ENCODE measurements at places on chromosomes 4 and X. TPM values are rescaled to one million over a fixed set of nuclear protein-coding genes. Genes with fewer than 3 reads are reported as not detected.

DNA sequence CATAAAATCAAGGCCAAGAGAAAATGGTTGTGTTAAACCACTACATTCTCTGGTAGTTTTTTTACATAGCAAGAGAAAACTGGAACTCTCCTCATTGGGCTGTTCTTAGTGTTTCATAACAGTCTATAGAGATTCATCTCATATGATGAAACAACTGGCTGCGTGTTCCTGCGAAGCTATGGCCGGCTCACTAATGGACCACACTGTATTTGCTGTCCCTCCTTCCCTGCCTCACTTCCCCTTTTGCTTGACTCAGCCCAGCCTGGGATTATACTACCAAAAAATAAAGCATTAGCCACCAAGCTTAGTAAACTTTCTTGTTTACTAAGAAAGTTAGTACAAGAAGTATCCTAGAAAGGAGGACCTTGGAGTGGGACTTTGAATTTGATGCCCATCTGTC lies 31.6 kb upstream of the LSM6 start:
- no peak for DNase-seq

DNA sequence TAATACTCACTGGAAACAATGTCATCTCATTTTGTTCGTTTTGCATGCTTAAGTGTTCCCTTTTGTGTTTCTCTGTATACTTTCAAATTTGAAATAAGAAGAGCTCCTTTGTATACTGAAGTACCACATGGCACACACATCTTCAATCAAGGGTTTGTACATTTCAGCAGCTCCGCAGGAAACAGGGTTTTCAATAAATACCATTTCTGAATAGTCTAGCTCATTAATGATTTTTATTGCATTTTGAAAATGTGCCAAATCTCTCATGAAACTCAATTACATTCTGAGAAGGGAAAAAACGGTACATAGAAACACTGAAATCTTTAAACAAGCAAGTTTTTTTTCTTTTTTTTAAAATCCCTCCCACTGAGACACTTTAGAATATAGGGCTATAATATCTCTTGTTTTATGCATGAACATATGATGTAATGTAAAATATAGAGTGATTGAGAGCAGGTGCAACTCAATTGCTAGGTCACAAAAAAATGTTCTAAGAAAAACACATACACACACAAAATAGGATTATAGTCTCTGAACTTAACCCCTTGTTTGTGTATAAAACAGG lies 914.2 kb upstream of the PCDH7 start:
- DNase-seq: no peak

DNA sequence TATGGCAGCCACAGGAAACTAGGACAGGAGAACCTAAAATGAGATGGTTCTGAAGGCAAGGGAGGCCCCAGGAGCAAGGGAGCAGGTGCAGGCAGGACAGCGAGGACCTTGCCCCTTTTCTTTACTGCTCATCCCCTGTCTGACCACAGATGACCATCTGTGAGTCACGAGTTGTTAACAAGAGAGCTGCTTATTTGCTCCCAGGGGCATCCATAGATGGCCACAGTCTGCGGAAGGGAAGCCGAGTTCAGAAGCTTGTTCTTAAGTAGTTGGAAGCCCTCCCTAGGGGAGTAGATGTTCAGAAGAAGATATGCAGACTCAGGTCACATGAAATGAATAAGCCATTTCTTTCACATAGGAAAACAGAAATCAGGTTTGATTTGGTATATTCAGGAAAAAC lies 69.4 kb downstream of the EVC2 start:
- DNase-seq: no peak

GRCh38 chrX:18039023-18039422 lies 177.9 kb upstream of the RAI2 start:
- no peak for DNase-seq

DNA sequence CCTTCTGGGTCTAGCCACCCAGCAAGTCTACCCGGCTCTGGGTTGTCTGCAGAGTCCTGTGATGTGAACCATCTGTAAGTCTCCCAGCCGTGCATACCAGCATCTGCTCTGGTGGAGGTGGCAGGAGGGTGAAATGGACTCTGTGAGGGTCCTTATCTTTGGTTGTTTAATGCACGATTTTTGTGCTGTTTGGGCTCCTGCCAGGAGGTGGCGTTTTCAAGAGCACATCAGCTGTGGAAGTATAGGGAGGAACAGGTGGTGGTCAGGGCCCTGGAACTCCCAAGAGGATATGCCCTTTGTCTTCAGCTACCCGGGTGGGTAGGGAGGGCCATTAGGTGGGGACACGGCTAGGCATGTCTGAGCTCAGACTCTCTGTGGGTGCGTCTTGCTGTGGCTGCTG lies 66.5 kb upstream of the ZFP42 start:
- no peak for DNase-seq

- peak; percentile 48 for DNase-seq
Observed at GRCh38 chr4:77015390-77015789, 60.4 kb downstream of the CCNI start.

DNA sequence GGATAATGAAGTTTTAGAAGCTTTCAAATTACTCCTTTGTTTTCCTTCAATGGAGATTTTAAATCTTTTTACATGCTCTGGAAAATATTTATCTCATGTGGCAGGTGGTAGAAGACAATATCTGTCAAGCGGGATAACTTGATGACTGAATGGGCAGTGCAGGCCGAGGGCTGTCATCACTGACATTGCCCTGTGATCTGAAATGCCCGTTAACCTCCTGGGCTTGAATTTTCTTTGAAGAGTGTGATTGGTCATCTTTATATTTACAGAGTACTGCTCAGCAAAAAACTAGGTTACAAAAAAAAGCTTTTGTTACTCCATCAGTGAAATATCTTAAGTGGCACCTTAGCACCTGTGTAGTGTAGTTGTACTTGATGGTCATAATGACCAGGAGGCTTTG lies 147.5 kb downstream of the GATB start:
- no peak for DNase-seq

DNA sequence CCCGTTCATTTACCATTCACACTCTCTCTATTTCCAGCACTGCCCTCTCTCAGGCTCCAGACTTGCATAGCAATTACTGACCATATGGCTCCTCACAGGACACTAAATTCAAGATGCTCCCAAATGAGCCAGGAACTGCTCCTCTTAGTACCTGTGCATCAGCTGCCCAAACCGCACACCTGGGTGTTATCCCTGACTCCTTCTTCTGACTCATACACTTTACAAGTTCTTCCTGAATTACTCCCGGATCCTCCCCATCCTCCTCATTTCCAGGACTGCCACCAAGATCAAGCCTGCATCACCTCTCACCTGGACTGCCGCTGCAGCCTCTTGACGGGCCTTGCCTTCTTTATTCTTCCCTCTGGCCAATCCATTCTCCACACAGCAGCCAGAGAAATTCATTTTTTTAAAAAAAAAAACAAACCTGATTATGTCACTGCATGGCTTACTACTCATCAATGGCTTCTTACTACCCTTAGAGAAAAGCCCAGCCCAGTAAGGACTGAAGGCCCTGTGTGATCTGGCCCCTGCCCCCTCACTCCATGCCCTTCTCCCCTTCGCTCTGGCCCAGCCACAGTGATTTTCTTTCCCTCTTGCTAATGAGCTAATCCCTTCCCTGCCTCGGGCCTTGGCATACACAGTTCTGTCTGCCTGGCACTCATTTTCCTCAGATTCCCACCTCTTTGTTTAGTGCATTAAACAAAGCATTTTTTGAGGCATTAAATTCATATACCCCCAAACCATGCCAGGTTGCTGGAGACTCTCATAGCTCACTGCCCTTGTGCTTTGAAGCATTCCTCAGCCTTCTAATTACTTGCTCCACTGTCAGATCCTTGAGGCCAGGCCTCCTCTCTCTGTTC lies 92.0 kb downstream of the PDGFRA start:
- no peak for DNase-seq

DNA sequence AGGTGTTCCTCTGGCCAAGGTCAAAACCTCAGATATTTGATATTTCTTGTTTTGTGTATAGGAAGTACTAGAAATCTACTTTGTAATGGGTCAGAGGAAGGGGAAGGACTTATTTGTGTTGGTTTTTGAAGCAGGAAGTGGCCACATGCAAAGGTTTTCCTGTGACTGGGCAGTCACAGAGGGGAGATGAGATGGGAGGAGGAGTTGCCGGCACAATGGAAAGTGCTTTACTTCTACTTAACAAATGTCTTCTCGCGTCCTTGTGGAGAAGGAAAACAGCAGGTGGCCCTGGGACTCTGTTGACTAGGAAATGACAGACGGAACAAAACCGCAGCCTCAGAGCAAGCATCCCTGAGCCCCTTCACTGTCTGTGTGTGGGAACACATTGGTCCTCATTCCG lies 46.6 kb downstream of the SHROOM2 start:
- no peak for DNase-seq

- DNase-seq: no peak
Observed at GRCh38 chrX:134431894-134432293, 28.1 kb upstream of the HPRT1 start.

- no peak for DNase-seq
Observed at GRCh38 chr4:173281406-173282255, 52.5 kb downstream of the HMGB2 start.

DNA sequence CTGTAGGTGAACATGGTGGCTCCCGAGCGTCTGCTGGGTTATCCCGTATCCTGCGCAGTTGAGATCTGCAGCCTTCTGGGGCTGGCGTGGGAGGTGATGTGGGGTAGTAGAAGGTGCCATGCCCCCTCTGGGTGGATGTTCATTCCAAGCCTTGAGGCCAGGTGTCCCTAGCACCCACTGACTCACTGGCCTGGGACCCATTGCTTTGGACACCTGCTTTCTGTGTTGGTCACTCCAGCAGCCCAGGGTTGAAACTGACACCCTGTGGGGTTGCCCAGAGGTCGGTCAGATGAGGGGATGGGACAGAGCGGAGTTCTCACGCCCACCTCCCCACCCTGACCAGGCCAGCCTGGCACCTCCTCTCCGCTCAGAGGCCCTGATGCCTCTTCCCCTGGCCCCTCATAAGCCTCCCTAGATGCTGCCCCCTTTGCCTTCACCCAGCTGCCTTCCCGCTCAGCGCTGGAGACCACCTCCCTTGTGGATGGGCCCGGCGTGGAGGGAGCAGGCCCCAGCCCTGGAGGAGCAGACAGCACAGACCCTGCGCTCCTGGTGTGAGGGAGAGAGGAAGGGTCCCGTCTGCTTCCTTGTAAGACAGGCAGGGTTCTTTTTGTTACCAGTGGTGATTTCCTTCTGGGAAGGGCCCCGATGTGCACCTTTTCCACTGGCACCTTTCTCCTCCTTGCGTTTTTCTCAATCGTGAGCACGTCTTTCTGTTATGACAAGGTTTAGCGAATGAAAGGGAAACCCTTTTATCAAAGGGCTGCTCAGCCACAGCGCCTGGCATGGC lies 2.0 kb downstream of the DOK7 start:
- no peak for DNase-seq

GRCh38 chr4:3124070-3124767 lies 49.7 kb downstream of the HTT start:
- DNase-seq: no peak

GRCh38 chr4:8383451-8384160 lies 56.9 kb downstream of the ACOX3 start:
- no peak for DNase-seq

DNA sequence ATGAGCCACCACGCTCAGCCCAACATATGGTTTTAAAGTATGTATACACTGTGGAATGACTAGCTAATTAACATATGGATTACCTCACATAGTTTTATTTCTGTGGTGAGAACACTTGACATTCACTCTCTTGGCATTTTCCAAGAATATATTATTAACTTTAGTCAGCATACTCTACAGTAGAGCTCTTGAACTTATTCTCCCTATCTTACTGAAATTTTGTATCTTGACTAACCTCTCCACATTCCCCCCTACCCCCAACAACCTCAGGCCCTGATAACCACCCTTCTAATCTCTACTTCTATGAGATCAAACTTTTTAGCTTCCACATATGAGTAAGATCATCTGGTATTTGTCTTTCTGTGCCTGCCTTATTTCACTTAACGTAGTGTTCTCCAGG lies 38.6 kb upstream of the AGA start:
- DNase-seq: peak; percentile 56

DNA sequence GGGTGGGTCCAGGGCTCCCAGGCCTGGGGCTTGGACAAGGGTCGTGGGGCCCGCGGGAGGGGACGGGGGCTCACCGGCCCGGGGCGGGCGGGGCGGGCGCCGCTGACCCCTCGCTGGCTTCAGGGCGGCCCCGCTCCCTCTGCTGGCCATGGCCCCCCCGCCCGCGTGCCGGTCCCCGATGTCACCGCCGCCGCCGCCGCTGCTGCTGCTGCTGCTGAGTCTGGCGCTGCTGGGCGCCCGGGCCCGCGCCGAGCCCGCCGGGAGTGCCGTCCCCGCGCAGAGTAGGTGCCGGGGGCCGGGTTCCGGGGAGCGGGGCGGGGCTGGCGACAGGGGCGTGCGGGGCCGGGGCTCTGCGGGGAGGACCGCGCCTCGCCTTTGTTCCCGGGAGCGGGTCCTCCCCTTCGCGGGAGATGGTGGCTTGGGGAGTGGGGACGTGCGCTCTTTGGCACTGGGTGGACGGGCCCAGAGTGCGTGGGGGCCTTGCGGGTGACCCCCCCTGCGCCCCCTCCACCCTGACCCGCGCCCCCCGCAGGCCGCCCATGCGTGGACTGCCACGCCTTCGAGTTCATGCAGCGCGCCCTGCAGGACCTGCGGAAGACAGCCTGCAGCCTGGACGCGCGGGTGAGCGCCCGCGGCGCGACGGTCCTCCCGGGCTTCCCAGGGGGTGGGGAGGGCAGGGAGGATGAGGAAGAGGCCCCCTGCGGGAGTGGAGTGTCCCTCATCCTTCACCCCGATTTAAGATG lies 16.8 kb upstream of the NAT8L start:
- no peak for DNase-seq

SLC10A6 gene
- 0.06 TPM for polyA plus RNA-seq

FGF13 gene
- polyA plus RNA-seq: 0.35 TPM

PNPLA4 gene
- 11.0 TPM for polyA plus RNA-seq

SCARB2 gene
- polyA plus RNA-seq: 161 TPM

NLRP2B gene
- not detected for polyA plus RNA-seq

CFI gene
- polyA plus RNA-seq: 0.46 TPM

ADAM29 gene
- polyA plus RNA-seq: not detected

XAGE2 gene
- not detected for polyA plus RNA-seq

PRKX gene
- 14.6 TPM for polyA plus RNA-seq

BTC gene
- not detected for polyA plus RNA-seq

OCRL gene
- polyA plus RNA-seq: 29.6 TPM

All from AG04450 (cell line).